ENCODE measurements at places on chromosomes 4 and X.

DNA sequence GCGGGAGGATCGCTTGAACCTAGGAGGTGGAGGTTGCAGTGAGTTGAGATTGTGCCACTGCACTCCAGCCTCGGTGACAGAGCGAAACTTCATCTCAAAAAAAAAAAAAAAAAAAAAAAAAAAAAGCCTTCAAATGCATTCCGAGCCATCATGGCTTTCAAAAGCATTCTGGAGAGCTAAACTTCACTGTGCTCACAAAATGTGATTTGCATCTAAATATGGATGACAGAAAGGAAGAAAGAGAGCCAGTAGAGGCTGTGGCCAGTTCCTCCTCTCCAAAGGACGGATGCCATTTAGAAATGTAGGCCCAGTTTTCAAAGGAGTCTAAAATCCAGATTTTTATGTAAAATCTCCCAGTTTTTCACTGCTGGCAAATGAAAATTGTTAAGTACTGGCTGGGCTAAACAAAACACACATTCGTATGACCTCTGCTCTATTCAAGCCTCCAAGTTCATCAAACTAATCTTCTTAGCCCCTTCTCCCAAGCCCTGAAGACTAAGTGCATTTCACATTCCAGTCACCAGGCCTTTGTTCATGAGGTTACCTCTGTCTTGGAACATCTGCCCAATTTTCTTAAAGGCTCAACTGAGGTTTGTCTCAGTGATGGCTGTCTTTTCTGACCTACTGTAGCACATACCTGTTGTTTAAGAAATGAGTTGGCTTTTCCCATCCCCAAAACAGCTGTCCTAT is 22.0 kb downstream of the SLC25A43 start:
- no peak for ATAC-seq

DNA sequence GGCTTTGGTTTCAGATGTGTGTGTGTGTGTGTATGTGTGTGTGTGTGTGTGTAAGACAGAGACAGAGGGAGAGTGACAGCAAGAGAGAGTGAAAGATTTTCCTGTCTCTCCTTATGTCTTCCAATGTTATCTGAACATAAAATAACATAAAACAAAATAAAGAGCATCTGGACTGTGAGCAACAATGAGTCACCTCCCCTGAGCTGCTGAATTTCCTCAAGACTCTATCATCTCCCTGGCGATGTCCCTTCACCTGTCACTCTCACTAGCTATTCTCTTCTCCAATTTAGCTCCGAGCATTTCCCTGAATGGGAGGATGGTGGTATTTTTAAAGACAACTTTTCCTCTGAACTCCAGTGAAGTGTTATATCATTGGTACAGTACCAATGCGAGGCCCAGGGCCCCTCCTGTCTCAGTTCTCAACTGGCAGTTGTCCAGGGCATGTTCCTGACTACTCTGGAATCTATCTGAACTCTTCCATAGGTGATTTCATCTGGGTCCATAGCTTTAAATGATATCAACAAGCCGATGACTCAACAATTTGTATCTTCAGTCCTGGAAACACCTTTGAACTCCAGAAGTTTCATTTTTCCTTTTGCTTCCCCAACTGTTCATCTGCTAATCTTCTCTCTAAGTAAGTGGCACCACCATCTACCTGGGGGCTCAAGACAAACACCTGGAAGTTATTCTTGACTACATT is 195.0 kb upstream of the CLNK start:
- no peak for ATAC-seq

DNA sequence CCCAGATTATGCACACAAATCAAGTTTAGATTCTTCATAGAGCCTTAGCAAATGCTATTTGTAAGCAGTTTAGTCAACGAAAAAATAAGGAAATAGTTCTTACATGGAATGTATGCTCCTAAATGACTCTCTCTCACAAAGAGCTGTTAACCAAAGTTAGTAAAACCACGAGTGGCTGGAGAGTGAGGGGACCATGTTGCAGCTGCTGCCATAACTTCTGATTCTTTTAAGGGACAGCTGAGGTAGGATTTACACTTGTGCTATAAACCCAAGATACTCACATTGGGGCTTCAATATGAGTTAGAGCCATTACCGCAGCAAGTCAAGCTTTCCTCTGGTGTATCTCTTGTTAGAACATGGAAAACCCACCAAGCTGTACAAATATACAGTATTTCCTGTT is 2.7 kb downstream of the DOCK11 start:
- ATAC-seq, result no peak

DNA sequence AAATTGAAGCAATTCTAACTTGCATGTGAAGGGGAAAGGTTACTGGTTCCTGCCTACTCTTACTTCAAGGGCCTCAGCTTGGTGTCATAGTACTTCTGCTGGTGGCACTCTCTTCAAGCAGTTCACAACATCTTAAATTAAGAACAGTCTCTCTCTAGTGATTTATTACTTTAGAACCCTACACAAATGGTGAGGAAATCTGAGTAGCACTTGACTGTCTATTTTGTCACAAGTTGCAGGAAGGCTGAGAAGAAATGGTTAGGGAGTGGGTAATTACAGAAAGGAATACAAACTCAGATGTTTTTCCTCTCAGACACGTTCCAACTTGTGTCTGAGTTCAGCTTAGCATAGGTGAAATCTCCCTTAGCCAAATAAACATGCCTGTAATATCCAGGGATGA is 242.3 kb upstream of the GRIA3 start:
- ATAC-seq, result no peak

GRCh38 chr4:10069075-10069642 is 47.4 kb downstream of the WDR1 start:
- ATAC-seq, result no peak

GRCh38 chrX:115912372-115912897 is 258.1 kb upstream of the AGTR2 start:
- ATAC-seq, result no peak

GRCh38 chr4:102405821-102406401 is 60.6 kb upstream of the SLC39A8 start:
- no peak for ATAC-seq

- no peak for ATAC-seq
Observed at GRCh38 chr4:165217325-165217724, 10.0 kb downstream of the KLHL2 start.

GRCh38 chrX:148815218-148815961 is 315.0 kb downstream of the AFF2 start:
- no peak for ATAC-seq

DNA sequence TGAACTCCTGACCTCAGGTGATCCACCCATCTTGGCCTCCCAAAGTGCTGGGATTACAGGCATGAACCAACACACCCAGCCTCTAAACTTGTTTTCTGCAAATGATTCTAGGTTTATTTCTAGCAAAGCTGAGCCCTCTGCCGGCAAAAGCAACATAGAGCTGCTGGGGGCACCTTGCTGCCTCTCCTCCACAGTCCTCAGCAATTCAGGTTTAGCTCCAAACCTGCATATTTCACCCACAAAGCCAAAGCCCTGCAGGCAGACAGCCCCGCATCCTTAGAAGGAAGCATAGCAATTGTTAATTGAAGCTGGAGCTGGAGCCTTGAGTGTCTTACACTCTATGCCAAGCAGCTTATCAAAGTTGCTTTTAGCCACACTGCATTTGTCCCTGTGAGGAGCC is 24.9 kb upstream of the OCIAD2 start:
- ATAC-seq, result no peak

DNA sequence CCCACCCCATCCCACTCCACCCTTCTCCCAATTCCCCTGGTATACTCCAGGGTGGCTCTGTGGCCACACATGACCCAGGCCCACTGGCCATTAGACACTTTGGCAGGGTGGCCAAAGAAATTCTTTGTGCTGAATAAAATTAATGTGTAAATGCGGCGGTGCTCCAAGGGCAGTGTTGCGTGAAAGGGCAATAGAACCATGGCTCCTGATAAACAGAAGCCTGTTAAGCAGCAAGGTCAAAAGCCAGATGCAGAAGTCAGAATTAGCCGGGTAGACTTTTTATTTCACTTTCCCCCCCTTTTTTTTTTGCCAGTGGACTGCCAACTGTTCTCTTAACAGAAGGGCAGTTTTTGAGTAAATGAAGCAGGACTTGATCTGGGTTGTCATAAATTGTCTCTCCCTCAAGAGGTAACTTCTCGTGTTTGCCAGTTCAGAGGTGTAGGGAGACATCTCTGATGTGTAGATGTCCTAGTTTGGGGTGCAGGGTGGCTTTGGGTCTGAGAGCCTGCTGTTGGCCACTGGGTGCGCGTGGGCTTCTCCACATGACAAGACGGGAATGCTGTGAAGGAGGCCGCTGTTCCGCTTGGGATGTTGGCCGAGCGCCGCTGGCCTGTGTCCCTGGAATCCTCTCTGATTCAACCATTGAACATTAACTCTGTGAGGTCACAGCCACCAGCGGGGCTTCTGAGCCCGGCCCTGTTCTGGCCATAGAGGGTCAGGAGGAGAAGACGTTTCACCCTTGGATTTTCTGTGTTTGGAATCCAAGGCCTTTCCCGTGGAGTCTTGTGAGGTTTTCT is 139.5 kb downstream of the TBL1X start:
- peak; percentile 43 for ATAC-seq

DNA sequence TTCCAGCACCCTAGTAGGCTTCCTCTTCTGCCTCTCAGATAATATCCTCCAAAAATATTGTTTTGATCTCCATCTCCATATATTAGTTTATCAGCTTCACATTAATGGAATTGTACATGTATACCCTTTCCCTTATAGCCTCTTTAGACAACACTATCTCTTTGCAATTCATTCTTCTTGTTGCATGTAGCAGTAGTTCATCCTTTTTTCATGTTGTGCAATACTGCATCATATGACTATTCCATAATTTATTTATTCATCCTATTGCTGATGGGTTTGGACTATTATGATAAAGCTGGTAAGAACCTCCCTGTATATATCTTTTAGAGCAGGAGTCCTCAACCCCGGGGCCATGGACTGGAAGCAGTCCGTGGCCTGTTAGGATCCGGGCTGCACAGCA is 148.2 kb upstream of the FAT1 start:
- no peak for ATAC-seq

DNA sequence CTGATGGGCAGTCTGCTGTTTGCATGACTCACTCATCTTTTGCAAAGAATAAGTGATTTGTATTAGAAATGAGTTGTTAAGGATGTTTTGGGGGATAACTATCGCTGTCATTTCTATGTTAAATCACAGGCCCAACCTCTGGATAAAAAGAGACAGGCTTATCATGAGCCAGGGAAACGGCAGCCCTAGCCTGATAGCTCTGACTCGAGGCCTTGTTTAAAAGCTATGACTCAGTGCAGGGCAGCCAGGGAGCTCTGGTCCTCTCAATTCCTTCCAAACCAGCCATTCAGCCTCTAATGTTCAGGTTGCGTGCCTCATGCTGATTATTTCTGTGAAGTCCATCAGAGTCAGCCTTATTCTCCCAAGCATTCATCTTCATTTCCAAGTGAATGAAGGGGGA is 305.9 kb upstream of the HAND2 start:
- ATAC-seq, result no peak

GRCh38 chrX:124238268-124238667 is 94.2 kb upstream of the TEX13D start:
- ATAC-seq, result no peak

DNA sequence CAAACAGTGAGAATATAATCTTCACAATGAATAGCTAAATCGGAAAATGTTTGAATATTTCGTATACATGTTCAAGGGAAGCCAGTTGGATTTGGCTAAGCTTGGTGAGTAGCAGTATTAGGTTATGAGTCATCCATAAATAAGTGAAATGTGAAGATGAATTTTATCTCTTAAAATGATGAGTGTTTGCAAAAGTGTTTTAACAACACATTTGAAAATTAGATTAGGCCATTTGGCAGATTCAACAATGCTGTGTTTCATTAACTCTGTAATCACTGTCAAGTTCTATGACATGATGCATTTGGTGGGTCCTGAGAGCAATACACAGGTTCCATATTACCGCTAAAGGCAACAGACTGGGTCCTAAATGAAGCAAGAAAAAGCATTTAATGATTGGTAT is 301.9 kb upstream of the PRPS2 start:
- no peak for ATAC-seq

- ATAC-seq, result no peak
Observed at GRCh38 chrX:15391850-15392249, 7.6 kb upstream of the VEGFD start.

DNA sequence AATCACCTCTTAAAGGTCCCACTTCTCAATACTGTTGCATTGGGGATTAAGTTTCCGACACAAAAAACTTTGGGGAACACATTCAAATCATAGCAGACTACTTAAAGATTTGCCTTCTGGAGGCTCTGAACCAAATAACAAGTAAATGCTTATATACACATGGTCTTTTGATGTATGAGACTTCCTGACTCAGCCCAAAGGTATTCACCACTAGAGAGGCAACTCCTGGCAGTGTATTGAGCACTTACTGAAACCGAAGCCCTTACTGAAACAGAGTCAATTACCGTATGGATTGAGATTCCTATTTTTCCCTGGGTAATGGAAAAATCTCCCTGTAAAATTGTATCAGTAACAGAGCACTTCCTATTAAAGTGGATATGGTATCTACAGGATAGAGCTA is 45.4 kb downstream of the ZCCHC13 start:
- ATAC-seq, result no peak

GRCh38 chr4:75005727-75006126 is 72.8 kb downstream of the PARM1 start:
- no peak for ATAC-seq

DNA sequence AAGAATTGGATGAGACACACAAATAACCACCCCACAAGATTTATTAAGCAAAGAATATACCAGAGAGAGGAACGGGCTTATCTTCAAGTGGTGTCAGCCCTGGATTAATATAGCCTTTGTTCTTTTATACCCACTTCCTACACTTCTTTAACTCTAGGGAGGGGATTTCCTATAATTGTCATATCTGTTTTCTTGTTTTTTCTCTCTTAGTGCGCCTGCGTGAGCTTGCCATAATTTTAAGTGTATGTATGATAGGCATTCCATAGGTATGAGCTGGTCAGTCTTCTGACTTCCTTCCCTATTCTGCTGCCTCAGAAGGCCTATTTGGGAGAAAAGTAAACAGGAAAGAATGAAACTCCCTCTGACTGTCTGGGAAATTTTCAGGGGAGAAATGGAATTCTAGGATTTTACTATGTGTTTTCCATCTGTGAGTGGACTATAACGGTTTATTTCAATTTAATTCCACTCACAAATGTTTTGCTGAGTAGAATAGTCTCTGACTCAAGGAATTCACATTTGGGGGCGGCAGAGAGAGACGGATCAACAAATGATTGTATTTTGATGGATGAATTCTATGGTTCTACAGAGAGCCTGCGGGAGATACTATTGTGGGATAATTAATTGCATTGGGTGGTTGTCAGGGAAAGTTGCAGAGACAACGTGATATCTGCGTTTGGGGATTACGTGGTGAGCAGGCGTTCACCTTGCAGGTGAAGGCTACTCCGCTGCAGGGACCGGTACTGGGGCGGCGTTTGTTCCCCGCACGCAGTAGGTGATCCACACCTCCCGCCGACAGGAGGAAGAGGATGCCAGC is 626 bp upstream of the CEP135 start:
- no peak for ATAC-seq

- ATAC-seq, result no peak
Observed at GRCh38 chrX:119303137-119303536, 67.1 kb downstream of the PGRMC1 start.

- ATAC-seq, result no peak
Observed at GRCh38 chr4:8516996-8517550, 63.1 kb upstream of the GPR78 start.

DNA sequence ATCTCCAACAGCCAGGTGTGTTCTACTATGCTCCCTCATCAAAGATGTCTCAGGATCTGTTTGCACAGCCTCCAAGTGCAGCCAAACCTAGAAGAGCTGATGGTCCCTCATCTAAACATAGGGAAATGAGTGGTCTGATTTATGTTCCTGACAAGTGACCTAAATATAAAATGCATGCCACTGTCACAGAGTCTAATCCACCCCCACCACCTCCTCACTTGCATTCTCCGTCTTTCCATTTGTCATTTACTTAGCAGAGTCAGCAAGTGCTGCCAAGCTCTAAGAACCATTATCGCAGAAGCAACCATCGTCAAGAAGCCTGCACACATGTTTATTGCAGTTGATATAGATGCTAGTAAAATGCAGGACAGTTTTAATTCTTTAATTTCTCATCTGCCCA is 33.1 kb upstream of the VCX3A start:
- no peak for ATAC-seq
